Esophagus muscularis mucosa (tissue), 4 donors: ENCODE measurements at places on chromosomes 7 and 10.

DNA sequence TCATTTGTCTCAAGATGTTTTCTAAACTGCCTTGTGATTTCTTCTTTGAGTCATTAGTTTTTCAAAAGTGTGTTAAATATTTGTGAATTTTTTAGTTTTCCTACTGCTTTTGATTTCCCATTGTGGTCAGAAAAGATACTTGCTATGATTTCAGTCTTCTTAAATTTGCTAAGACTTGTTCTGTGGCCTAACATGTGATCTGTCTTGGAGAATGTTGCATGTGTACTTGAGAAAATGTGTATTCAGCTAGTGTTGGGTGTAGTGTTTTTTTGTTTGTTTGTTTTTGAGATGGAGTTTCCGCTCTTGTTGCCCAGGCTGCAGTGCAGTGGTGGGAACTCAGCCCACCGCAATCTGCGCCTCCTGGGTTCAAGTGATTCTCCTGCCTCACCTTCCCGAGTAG lies 28.6 kb downstream of the BMPR1A start:
- no peak for DNase-seq

- no peak for DNase-seq
Observed at GRCh38 chr10:26326851-26327250, 110.3 kb downstream of the GAD2 start.

- DNase-seq = peak; percentile 95
Observed at GRCh38 chr10:78215645-78216044, 182.0 kb downstream of the RPS24 start.

GRCh38 chr7:44155191-44156185 lies 14.4 kb upstream of the MYL7 start:
- DNase-seq = no peak

- DNase-seq = no peak
Observed at GRCh38 chr7:103660455-103661371, 214.7 kb upstream of the SLC26A5 start.

DNA sequence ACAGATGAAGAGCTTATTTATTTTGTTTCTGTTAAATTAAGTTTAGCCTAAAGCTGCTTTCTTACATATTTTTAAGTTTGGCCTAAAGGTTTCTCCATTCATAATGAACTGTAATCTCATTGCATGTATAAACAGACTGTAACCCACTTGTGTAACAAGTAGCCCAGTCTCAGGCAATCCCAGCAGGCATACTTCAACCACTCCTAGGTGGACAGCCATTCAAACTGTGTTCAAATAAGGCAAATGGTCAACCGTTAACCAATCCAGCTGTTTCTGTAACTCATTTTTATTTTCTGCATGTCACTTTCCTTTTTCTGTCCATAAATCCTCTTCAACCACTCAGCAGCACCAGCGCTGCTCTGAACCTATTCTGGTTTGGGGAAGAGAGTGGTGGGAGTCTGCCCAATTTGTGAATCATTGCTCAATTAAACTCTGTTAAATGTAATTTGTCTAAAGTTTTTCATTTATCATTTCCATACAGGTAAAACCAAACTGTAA lies 35.9 kb downstream of the PHYHIPL start:
- no peak for DNase-seq

DNA sequence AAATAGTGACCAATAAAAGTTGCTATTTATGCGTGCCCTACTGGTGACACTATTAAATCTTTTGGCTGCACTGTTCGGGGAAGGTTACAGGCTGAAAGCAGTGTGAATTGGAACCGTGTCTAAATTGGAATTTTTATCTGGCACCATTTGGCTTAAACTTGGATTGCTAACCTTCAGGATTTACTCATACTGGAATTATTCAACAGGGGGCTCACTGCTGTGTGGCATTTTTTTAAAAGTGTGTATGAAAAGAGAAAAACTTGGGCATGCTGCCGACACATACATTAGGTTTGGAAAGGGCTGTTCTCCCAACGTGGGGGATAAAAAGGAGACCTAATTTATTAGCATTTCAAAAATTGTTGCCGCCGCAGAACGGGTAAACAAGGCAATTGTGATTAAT lies 537.9 kb upstream of the MGMT start:
- no peak for DNase-seq

GRCh38 chr10:23069019-23069815 lies 26.2 kb upstream of the MSRB2 start:
- DNase-seq = peak; percentile 42

DNA sequence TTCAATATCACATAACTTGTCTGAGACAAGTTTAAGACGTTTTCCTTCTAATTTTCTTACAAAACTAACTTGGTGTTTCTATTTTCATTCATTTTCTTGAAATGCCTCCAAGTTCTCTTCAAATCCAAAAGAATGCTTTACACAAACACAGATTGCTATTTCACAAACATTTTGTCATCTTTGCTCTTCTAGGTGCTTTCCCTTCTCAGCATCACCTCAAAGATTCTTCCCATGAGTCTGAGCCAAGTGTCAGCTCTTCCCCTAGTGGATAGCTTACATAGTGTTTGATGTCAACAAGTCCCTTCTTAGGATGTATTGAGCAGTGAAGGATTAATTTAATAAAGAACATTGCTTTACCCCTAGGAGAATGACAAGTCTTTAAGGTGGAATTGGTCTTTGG lies 38.1 kb upstream of the SEMA3A start:
- DNase-seq = no peak

DNA sequence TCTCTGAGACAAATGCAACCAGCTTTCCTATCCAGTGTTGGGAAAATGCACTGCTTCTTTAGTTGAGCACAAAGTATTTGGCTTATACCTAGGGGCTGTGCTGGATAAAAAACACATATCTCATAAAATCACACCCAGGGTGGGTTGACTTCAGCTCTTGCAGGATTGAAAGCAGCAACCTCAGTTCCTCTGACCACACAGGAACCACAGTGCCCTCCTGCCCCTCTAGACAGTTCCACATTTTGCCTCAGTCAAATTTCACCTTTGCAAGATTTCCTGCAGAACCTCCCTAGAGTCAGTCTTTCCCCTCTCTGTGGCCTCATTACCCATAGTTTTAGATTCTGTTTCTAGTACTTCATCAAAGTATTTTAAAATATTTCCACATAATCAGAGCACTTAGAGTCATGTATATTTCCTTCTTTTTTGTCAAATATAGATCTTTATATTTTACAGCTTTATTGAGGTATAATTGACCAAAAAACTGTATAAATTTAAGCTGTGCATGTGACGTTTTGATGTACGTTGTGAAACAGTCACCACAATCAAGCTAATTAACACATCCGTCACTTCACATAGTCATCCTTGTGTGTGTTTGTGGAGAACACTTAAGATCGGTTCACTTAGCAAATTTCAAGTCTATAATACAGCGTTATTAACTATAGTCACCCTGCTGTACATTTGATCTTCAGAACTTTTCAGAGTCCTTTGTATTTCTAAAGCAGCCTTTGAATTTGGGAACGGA lies 37.0 kb upstream of the EGR2 start:
- DNase-seq = no peak

DNA sequence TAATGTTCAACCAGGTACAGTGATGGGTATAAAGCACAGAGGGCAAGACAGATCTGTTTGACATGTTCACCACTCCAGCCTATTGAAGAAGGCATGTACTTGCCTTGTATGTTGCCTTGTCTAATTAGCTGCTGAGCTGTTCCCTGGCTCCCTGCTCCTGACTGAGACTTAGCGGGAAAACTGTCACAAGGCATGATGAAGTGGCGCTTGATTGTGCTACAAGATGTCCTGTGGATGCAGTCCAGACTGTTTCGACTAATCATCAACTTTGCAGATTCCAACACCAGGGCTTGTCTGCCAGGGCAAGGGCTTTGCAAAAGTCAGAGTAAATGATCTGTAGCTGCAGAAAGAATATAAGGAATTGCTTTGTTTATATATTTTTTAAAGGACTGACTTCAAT lies 136.2 kb upstream of the NRBF2 start:
- no peak for DNase-seq

- no peak for DNase-seq
Observed at GRCh38 chr7:108535257-108535656, 9.3 kb upstream of the PNPLA8 start.

- no peak for DNase-seq
Observed at GRCh38 chr10:7045891-7046599, 364.8 kb downstream of the SFMBT2 start.

DNA sequence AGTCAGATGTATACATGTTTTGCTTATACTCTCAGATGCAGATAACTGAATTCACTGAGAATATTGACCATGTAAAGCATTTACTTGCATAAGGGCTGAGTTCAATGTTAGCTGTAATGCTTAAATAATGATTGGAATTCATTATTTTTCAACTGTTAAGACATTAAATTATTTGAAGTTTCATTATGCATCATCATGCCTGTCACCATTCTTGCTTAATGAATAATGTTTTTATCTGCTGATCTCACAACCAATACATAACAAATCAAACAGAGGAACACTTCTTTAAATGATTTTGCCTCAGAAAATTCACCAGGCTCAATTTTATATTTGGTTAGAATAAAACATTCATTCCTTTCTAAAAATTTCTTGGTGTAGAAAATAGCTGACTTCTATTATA lies 233.4 kb downstream of the GPR37 start:
- no peak for DNase-seq

GRCh38 chr7:131235489-131236317 lies 92.0 kb upstream of the MKLN1 start:
- DNase-seq = no peak

DNA sequence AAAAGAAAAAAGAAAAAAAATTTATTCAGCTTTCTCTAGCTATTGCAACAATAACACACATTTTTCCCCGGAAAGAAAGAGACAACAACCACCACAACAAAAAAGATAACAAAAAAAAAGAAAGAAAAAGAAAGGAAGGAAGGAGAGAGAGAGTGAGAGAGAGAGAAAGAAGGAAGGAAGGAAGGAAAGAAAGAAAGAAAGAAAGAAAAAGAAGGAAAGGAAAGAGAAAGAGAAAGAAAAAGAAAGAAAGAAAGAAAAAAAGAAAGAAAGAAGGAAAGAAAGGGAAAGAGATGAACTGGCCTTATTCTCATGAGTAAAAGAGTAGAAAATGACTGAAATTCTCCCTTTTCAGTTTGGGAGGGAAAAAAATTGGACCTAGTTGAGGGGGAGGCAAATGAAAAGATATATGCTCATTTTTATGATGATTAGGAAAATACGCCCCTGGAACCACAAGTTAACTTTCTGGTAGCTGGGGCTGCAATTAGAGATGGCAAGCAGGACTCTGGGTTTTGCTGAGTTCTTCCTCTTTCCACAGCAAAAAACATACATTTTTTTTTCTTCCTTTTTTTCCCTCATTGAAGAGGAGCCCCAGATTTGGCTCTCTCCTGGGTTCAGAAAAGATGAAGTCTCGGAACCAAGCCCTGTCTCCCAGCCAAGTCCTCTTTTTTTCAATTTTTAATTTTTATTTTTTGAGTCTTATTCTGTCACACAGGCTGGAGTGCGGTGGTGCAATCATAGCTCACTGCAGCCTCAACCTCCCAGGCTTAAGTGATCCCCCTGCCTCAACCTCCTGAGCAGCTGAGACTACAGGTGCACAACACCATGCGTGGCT lies 12.6 kb upstream of the PRDX3 start:
- no peak for DNase-seq

GRCh38 chr10:72062382-72062781 lies 26.0 kb downstream of the SPOCK2 start:
- DNase-seq = no peak

DNA sequence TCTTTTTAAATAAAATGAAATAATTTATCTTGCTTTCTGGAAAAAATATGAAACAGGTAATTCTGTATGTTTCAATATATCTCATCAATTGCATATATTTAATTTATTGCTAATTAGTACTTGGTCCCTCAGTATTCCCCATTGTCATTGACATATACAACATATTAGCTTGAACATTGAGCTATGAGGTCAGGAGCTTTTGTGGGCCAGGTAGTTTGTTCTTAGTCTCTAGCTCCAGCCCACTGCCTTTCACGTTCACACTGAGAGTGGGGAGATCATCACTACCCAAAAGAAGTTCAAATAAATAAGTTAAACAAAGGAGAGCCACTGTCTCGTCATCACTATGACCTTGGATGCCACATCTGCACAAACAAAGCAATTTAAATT lies 54.7 kb upstream of the DKK1 start:
- DNase-seq = no peak

- no peak for DNase-seq
Observed at GRCh38 chr7:3274131-3274530, 26.9 kb upstream of the SDK1 start.

- DNase-seq = no peak
Observed at GRCh38 chr10:46329690-46330016, 42.9 kb downstream of the ANTXRL start.

DNA sequence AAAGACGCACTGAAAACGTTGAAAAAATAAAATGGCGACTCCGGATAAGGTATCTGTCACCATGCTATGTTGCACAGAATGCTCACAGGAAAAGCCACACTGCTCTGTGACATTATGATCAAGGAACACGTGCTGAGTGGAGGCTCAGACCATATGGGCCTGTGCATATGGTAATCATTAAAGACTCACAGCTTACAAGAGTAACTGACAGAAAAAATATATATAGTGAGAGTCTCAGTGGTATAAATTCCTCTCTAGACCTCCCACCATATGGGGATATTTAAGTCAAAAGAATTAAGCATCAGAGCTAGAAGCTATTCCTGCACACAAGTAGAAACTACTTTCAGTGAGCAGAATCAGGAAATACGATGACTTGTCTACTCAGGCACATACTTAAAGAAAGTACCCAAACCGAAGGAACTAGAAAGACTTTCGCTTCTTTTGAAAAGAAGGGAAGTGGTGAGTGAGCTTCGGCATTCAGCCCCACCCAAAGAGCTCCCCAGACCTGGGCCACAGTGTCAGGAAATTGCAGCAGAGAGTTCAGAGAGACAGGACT lies 65.1 kb upstream of the MPP7 start:
- no peak for DNase-seq

DNA sequence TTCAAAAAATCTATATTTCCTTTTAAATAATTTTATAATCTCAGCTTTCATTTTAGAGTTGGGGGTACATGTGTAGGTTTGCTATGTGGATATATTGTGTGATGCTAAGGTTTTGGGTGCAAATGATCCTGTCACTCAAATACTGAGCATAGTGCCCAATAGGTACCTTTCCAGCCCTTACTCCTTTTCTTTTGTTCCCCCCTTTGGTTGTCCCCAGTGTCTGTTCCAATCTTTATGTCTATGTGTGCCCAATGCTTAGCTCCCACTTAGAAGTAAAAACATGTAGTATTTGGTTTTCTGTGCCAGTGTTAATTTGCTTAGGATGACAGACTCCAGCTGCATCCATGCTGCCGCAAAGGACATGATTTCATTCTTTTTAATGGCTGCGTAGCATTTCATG lies 103.6 kb downstream of the ZEB1 start:
- DNase-seq = no peak

DNA sequence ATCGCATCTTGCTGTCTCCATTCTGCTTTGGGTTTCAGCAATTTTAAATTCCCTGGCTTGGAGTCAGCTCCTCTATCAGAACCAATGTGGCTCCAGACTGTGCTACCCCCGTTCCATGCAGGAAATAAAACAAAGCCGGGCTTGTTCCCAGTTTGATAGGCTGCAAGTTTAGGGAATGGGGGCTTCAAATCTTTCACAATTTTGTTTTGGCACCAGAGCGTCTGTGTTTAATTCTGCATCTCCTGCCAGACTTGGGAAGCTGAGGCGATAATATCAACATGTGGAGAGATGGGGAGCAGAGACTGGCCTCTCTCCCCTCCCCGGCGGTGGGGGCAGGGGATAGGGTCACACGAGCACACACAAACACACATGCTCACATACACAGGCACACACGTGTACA lies 305.9 kb downstream of the FGFR2 start:
- DNase-seq = no peak

GRCh38 chr10:73923935-73924598 lies 13.1 kb downstream of the PLAU start:
- no peak for DNase-seq
